ENCODE measurements at places on chromosomes 2 and 18.

DNA sequence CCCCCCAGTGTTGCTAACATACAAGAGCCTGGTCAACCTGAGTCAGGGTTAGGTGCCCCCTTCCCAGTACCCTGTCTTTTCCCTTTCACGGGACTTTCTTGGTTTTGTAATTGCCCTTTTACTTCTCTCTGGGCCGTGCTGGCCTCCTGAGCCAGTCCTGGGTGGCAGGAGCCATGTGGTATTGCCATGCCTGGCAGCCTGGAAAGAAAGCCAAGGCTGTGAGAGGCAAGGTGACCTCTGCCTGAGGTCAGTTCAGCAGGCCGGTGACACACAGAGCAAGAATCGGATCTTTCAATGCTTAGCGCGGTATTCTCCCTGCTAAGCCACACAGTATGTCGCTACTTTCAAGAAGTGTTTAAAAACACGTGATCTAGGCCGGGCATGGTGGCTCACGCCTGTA is 52.3 kb downstream of the C18orf63 start:
- DNase-seq = no peak

- DNase-seq = no peak
Measured at GRCh38 chr2:198214114-198214596, 409.8 kb downstream of the PLCL1 start.

DNA sequence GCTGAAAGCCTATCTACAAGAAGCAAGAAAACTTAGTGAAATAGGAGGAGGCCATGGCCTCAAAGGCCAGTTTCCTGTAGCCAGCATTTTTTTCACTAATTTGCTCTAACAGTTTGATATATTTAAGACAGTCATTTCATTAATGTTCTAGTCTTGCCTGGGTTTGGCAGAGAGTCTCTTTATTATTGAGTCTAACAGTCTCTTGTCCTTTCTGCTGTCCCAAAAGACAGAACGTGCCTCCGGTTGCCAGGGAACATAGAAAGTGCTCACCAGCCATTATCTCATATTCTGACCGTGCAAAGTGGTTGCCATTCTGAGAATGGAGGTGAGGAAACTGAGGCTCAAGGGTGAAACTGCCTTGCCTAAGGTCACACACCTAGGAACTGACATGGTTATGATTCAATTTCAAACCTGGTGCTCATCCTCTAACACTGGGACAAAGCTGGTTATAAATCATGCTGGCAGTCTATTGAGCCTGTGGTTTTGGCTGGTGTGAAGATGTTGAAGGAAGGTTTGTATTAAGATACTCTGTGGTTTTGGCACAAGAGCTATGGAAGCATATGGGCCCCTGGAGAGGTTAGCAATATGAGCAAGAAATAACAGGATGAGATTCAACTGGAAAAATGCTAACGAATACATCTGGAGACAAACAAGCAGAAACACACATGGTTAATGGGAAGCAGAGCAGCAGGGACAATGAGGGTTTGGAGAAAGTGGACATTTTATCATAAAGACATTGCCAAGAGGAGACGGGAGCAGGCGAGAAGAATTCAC is 903.3 kb upstream of the KLHL29 start:
- no peak for DNase-seq

GRCh38 chr2:20484034-20484617 is 37.3 kb downstream of the RHOB start:
- DNase-seq = no peak

GRCh38 chr18:43720041-43720440 is 442.8 kb upstream of the SYT4 start:
- no peak for DNase-seq

- DNase-seq = no peak
Measured at GRCh38 chr2:35125278-35125677, 1230.3 kb upstream of the CRIM1 start.

GRCh38 chr2:171939058-171939742 is 16.9 kb downstream of the HAT1 start:
- no peak for DNase-seq

DNA sequence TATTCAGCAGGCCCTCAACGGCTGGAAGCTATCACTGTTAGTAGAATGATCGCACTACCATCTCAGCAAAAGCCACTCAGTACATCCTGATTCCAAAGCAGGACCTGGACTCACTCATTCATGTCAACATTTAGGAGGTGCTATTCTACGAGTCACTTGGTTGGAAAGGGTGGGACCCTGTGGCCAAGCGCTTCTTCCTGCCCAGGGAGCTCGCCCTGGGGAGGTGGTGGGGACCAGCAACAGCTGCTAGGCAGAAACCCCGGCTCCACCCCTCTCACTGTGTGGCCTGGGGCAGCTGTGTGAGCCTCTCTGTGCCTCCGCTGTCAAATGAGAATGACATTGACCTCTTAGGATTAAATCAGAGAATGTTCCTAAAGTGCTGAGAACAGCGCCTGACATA is 231.4 kb downstream of the EIPR1 start:
- DNase-seq = no peak

DNA sequence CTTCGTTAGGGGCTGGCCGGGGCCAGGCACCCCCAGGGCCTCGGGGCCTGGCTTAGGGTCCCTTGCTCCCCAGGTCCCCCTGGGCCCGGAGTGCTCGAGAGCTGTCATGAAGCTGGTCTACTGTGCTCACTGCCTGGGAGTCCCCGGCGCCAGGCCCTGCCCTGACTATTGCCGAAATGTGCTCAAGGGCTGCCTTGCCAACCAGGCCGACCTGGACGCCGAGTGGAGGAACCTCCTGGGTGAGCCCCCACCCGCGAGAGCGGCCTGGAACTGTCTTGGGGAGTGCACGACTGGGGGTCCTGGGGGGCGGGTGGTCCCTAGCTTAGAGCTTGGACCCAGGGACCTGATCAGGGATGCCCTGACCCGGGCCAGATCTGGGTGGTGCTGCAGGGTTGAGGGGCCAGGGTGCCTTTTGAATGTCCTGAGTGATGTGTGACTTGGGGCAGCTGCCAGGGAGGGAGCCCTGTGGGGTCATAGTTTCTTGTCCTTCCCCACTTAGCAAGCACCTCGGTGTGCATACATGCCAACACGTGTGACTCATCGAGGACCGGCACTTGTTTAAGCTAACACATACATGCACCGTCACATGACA is 27.9 kb downstream of the GPC1 start:
- DNase-seq = no peak
